ENCODE measurements at places on chromosomes 3 and 15.

DNA sequence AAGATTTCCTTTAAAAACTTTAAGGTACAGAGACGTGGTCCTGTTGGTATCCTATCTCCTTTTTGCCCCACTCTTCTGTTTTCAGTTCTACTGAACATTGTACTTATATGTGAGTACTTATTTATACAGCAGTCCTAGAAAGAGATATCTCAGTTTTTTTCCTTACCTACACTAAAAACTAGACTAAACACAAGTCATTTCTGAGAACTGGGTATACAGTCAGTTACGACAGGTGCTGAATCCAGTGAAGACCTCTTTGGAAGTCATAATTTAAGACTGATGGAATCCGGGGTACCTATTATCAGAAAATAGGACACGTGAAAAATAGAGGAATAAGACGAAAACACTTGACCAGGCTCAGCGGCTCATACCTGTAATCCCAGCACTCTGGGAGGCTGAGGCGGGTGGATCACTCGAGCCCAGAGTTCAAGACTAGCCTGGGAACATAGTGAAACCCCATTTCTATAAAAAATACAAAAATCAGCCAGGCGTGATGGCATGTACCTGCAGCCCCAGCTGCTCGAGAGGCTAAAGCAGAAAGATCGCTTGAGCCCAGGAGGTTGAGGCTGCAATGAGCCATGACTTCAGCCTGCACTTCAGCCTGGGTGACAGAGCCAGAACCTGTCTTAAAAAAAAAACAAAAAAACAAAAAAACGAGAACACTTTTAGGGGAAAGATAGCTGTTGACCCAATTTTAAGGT is 76.3 kb downstream of the KLHL25 start:
- no peak for DNase-seq

DNA sequence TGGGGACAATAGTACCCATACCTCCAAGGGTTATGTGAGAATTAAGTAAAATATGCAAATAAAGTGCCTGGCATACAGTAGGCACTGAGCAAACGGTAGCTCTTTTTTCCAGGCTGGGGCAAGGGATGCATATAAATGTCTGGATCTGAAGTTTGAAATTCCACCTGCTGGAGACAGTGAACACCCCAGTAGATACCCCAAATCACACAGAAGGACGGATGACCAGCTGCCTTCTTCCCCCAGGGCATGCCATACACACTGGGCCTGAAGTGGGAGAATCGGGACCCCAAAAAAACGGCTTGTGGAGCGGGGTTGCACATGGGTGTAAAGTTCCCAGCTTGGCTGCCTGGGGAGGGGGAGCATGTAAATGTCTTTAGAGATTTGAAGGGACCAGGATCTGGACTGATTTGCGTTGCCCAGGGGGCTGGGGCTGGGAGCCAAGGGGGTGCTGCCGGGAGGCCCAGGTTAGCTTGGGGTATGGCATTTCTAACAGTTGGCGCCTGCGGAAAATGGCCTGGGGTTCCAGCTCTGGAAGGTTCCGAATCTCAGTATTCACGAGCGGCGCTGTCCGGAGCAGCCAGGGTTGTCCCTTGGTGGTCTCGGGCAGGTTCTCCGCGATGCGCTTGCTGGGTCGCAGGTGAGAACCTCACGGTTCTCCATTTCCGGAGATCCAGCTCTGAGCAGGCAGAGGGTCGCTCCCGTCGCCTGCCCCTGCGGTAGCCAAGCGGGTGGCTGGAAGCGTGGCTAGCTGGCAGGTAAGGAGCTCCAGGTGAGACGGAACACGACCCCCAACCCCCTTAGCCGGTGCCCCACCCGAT is 42.6 kb upstream of the POLG start:
- no peak for DNase-seq

- no peak for DNase-seq
Measured at GRCh38 chr15:67080118-67080899, 14.9 kb downstream of the SMAD3 start.

GRCh38 chr15:86555939-86556338 is 476.3 kb downstream of the AGBL1 start:
- no peak for DNase-seq

GRCh38 chr3:52495777-52496602 is 852 bp downstream of the STAB1 start:
- DNase-seq: no peak

- no peak for DNase-seq
Measured at GRCh38 chr3:52136513-52136912, 17.7 kb downstream of the POC1A start.

DNA sequence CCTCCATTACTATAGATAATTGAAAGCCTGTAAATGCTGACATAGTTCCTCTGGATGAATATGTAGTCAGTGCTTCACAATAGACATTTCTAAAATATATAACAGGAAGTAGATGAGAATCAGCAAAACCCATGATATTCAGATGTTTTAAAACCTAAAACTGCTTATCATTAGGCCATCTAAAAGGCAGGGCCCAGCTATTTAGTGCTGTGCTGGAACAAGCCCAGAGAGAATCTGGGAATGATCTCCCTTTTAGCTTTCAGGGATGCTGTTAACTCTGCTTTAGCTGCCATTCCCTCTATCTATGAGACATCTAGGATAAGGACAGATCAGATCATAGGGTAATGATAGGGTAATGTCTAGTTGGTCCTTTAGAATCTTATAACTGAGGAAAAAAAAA is 106.8 kb downstream of the SLMAP start:
- DNase-seq: no peak

GRCh38 chr3:46987743-46988401 is 8.4 kb downstream of the NBEAL2 start:
- peak; percentile 90 for DNase-seq

DNA sequence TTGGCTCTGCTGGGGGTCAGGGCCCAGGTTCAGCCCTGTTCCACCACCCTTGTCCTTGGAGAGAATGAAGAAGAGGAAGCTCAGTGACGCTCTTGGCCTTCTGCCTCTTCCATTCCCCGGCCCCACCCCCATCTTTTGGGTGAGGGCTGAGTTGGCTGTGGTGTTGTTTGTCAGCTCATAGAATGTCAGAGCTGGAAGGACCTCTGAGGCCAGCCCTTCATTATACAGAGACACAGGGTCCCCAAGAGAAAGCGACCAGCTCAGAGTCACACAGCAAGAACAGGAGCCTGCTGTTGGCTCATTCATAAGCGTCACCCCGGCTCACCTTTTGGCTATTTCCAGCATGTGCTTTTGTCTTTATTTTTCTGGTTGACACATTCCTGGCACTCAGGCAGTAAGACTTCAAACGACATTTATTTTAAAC is 68.2 kb downstream of the AAGAB start:
- no peak for DNase-seq

- no peak for DNase-seq
Measured at GRCh38 chr15:73324496-73325170, 44.1 kb downstream of the HCN4 start.

- DNase-seq: no peak
Measured at GRCh38 chr15:96338766-96339618, 8.5 kb downstream of the NR2F2 start.

- DNase-seq: no peak
Measured at GRCh38 chr3:170469151-170470062, 50.7 kb downstream of the CLDN11 start.

DNA sequence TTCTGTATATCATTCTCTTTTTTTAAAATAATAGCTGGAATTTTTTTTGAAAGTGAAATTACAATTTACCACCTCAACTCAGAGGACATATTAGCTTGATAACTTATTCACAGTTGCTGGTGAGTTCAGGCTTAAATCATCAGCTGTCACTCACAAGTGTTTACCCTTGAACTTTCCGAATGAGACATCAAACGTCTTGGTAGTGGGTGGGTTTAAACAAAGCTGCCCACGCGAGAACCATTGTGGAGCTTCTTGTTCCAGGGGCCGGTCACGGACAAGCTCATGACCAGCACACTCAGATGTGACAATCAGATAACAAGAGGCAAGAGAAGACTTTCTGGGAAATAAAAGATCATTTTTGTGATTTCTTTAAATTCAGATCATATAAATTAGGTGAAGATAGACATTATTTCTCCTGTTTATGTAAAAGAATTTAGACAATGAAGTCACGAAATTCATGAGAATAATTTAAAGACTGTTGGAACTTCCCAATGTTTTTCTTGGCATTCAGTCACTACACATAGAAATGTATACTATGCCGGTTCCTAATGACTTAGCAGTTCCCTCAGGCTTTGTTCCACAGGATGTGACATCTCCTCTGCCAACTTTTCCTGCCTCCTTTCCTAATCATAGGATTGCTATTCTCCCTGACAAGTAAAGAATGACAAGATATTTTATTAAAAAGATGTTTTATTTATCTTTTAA is 29.3 kb downstream of the BTD start:
- peak; percentile 24 for DNase-seq

DNA sequence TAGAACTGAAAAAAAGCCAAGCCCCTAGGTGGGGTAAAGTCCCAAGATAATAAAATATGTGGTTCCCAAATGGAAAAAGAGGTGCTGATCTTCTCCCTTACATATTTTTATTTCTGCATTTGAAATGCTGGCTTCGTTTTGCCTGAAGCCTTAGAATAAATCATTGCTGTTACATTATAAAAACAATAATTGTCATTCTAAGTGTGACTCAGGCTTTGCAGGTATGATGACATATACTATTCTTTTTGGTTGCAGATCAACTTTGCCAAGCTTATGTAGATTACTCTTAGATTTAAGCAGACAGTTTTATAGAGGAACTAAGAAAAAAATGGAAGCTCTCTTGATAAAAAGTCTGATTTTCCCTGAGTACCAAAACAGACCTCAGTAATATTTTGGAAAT is 7.5 kb downstream of the IDH3A start:
- DNase-seq: no peak
